ENCODE measurements at places on chromosomes 11 and 22.

- peak; percentile 74 for DNase-seq
Observed at GRCh38 chr22:20606041-20606783, 98.8 kb downstream of the MED15 start.

- no peak for DNase-seq
Observed at GRCh38 chr11:86201371-86201884, 43.1 kb upstream of the EED start.

DNA sequence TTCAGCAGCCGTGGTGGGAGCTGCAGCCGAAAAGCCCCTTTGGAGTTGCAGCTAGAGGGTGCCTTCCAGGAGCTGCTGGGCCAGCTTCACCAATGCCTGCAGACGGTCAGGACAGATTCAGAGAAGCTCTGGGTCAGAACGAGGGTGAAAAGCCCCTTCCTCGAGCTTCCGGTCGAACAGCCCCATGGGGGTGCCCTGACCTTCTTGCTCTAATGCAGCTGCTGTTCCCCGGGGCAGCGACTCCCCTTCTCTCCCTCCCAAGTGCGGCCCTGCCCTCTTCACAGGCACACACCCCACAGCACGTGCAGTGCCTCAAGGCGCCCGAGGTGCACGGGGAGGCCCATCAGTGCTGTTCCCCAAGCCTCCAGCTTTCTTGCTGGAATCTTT is 9.6 kb upstream of the IFITM3 start:
- DNase-seq: no peak

DNA sequence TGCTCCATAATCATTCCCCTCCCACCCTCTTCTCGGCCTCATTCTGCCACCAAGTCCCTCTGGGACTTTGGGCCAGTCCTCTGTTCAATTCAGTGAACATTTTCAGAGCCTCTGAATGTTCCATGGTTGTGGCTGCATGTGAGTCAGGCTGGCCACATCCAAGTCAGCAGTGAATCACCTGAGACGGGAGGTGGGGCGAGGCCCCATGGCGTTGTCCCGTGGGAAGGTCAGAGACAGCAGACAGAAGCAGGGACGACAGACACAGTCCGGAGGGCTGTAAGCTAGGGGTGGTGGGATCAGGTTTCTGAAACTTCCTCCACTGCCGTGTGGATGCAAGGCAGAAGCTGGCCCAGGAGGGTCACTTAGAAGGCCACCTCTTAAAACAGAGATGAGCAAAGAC is 324.8 kb downstream of the MN1 start:
- DNase-seq: no peak

- no peak for DNase-seq
Observed at GRCh38 chr11:96094156-96094555, 170.2 kb upstream of the MTMR2 start.

All from eye (tissue), 1 donor.